ENCODE measurements at places on chromosomes 7 and 10.

GRCh38 chr10:29784175-29784773 lies 149.5 kb upstream of the SVIL start:
- no peak for DNase-seq

DNA sequence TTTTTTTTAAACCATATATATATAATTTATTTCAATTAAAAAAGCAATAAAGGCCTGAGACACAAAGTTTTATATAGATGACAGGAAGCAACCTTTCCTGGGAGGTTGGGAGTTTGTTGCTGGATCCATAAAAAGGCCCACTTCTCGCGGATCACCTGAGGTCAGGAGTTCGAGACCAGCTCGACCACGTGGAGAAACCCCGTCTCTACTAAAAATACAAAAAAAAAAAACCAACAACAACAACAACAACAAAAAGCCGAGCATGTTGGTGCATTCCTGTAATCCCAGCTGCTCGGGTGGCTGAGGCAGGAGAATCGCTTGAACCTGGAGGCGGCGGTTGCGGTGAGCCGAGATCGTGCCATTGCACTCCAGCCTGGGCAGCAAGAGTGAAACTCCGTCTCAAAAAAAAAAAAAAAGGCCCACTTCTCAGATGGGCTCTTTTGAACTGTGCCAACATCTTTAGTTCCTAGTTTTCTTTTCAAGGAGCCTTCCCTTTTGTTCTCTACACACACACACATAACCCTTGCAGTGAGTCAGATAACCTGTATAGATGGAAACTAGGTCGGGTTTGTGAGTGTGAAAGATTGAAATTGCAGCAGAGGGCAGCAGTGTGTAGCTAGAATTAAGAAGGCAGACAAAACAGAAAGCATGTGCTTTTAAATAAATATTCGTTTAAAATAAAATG lies 1.2 kb upstream of the SMNDC1 start:
- DNase-seq = peak; percentile 2

- no peak for DNase-seq
Measured at GRCh38 chr10:60944058-60944909, at the start of gene RHOBTB1. Gene RHOBTB1, minus strand, starts transcription at chr10:60944185. Its CDS starts 32,643 bp downstream, at chr10:60911542.

GRCh38 chr10:49508654-49509053 lies 30.3 kb downstream of the ERCC6 start:
- no peak for DNase-seq

DNA sequence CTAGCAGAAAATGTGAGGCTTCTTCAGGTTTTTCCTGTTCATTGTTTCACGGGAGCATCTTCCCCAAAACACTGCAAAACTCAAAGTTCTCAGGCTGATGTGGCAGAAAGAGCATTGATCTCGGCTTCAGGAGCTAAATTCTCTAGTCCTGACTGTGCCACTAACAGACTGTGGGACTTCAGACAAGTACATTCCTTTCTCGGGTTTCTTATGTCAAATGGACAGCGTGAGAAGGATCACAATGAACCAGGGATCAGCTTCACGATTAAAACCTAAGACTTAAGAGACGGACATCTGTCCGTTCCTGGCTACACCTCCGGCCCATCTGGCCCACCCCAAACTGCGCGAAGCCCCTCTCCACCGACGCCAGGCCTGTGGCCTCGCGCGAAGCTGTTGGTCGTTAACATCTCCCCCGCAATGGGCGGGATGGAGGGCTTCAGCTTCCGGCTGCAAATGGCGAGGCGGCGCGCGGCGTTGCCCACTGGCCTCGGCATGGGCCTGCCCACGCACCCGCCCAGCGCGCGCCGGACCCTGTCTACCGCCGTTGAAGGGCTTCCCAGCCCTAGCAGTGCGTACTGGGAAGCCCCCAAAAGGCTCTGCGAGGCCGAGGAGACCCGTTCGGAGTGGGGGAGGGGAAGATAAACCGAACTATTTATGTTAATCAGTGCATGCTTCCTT lies 549 bp upstream of the DDX50 start:
- DNase-seq = no peak

DNA sequence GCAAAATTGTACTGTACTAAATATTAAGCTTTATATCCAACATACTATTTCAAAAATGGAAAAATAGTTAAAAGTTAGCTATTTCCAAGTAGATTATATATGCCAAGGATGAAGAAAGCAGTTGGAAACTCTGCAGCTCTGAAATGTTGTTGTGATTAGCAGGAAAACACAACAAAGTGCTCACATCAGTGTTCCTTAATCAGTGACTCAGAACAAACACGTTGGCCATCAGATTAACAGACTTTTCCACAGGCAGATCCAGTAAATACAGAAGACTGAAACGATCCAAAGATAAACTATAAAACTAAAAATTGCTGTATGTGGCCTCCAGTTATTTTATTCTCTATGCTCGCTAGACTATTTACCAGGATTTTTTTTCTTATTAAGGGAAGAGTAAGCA lies 99.6 kb upstream of the SEMA3D start:
- no peak for DNase-seq

GRCh38 chr7:131110297-131111080 lies 217.2 kb upstream of the MKLN1 start:
- no peak for DNase-seq

DNA sequence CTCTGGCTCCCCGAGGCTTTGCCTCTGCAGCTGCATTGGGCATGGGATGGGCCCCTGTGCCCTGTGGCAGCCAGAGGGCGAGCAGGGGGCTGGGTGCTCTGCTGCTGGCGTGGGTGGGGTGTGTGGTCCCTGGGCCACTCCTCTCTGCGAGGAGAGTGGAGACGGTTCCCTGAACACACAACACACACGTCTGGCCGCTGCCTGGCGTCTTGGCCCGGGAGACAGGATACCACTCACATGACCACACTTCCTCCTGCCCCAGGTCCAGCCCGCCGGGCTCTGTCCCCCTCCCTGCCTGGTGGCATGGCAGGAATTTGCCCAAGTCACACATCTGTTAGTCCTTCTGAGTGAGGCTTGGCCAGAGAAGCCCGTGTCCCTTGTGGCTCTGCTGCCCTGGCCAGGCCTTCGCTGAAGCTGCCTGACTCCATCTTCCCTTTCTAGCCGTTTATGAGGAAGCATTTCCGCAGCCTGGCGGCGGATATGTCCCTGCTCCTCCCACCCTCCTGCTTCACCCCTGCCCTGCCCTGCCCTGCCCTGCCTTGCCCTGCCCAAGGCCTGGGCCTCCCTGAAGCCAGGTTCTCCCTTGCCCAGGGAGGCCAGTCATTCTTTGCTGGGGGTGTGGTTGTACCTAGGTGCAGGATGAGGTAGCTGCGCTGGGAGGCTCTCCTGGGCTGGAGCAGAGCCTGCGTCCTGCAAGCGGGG lies 3.0 kb downstream of the BRI3 start:
- DNase-seq = no peak

GRCh38 chr7:71132377-71133231 lies 660 bp downstream of the GALNT17 start:
- no peak for DNase-seq

DNA sequence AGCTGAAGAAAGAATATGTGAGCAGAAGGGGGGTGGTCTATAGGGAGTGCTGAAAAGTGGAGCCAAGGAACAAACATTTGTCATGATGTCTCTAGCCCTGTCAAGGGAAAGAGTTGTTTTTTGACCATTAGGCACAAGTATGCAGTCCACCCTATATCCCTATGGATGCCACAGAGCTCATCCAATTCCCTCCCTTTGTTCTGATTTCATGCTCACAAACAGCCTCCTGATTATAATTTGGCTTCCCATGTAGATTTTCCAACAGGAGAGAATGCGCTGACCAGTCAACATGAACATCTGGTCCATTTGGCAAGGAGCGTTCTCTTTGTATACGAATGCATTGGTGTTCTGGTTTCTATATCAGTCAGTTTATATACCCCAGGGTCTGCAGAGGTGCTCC lies 12.1 kb upstream of the CEP41 start:
- no peak for DNase-seq

DNA sequence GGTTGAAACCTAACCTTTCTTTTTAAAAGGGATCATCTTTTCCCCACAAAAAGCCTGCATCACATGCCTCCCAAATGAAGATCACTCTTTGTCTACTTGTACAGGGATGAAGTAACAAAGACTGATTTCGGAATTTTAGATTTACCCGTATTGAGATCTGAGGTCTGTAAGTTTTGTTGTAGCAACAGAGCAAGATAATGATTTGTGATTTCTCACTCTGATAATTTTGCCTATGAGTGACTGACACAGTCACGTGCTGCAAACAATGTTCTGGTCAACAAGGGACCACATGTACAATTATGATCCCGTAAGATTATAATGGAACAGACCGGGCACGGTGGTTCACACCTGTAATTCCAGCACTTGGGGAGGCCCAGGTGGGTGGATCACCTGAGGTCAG lies 31.3 kb downstream of the ARL5B start:
- no peak for DNase-seq

- no peak for DNase-seq
Measured at GRCh38 chr10:89857431-89858042, 156.1 kb downstream of the KIF20B start.

GRCh38 chr7:151895008-151895630 lies 18.2 kb upstream of the PRKAG2 start:
- peak; percentile 86 for DNase-seq

DNA sequence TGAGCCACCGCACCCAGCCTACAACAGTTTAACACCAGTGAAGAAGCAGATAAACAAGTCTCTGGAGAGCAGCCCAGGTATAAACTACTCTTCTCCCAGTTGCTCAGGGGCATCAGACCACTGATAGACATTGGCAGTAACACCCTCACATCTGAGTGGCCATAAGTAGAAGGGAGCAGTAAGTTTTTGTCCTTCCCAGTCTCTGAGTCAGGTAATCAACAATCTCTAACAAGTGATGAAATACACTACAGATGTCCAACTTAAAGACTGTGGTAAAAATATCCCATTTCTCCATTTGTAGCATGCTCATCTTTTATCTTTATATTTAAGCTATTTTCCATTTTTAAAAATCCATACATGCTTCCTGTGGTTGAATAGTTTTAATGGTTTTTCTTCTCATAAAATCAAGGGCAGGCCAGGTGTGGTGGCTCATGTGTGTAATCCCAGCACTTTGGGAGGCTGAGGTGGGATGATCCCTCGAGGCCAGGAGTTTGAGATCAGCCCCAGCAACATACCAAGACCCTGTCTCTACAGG lies 78.6 kb downstream of the GSAP start:
- no peak for DNase-seq

DNA sequence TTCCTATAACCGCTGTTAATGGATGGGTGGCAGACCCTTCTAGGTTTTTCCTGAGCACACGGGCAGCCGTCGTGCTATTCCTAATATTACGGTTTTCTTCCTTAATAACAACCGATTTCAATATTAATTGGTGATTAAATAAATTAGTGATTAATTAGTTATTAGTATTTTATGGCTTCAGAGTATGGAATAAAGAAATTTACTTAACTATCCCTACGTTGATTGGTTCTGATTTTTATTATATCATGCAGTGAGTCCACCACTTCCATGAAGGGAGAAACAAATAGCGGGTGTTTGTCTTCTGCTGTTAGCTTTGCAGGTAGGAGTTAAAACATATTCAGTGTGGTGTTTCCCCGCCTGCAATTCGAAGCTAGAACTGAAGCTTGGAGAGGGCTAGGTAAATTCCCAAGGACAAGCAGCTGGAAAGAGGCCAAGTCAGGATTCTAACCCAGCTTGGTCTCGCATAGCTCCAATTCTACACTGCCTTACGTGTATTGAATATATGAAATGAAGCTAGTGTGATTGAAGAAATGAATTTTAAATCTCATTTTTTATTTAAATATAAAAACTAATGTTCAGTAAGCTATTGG lies 928 bp upstream of the CSTF2T start:
- no peak for DNase-seq

GRCh38 chr10:132865851-132866600 lies 76.3 kb downstream of the CFAP46 start:
- no peak for DNase-seq

- no peak for DNase-seq
Measured at GRCh38 chr10:122838880-122839279, 6.8 kb downstream of the CUZD1 start.

DNA sequence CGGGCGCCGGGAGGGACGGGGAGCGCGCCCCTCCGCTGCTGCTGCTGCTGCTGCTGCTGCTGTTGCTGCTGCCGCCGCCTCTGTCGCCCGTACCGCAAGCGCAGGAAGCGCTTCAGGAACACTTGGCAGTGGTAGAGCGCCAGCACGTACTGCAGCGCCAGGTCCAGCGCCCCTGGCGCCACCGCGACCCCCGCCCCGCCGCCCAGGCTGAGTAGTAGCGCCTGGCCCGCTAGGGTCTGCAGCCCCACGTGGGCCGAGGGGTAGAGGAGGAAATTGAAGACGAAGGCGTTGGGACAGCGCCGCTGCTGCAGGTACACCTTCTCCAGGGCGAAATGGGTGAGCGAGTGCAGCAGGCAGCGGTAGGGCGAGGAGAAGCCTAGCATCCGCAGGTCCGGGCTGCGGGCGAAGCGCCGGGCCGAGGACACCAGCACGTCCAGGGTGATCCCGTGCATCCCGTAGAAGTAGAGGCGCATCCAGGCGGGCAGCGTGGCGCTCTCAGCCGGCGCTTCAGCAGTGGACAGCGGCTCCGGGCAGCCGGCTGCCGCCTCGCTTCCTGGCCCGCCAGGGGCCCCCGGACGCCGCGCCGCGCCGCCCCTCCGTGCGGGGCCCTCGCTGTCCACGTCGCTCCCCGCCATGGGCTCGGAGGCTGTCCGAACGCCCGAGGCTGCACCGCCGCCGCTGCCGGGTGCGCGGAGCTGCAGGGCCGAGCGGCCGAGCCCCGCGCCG lies at the start of gene TMEM229A:
TMEM229A (minus strand) TSS at position 699 of the 726 bp plus-strand sequence; CDS start at position 635, 64 bp downstream.
- DNase-seq = no peak

All from NCI-H187 treated with DMSO at 0.1 percent for 48 hours (cell line).